DMS53 (cell line): ENCODE measurements at places on chromosomes 1 and 21.
A peak's percentile ranks its signal among the peaks of the same experiment; 100 is the strongest.

DNA sequence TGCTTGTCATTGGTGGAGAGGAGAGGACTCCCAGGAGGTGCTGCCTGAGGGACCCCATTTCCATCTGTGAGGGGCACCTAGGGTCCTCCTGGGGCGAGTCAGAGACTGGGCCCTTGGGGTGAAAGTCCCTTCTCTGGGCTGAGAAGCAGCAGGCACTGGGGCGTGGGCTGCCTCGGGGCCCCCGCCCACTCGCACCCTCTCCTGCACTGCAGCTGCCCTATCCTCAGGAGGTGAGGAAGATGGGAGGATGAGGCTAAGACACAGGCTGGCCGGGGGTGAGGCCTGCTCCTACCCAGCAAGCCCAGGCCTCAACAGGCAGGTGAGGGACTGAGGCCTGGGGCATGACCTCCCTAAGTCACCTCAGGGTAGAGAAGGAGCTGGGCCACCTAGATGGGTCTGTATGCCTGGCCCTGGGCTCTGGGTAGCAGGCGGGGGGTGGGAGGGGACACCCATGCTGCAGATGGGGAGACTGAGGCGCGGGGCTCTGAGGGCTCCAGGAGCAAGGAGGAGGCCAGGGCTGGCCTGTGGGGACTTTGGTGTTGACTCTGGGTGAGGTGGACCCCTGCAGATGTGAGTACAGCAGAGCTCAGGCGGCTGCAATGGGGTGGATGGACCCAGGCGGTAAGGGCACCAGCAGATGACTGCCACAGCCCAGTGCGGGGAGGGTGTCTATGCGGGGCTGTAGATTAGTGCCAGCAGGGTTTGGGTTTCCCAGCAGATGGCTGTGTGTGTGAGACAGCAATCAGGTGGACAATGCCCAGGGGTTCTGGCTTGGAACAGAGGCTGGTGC lies 10.4 kb upstream of the ZNF669 start:
- no peak for DNase-seq

- peak; percentile 95 for DNase-seq
These were observed 12.3 kb downstream of the IFI6 start for GRCh38 chr1:27659497-27660299.

- no peak for DNase-seq
These were observed 692 bp upstream of the RALGPS2 start for GRCh38 chr1:178724376-178724727.

- peak; percentile 65 for DNase-seq
These were observed 695 bp upstream of the ALG14 start for GRCh38 chr1:95073446-95073845.

- DNase-seq: no peak
These were observed 21.0 kb downstream of the C1orf87 start for GRCh38 chr1:60052601-60053000.

- DNase-seq: no peak
These were observed 420.6 kb downstream of the SIPA1L2 start for GRCh38 chr1:232209357-232209756.

DNA sequence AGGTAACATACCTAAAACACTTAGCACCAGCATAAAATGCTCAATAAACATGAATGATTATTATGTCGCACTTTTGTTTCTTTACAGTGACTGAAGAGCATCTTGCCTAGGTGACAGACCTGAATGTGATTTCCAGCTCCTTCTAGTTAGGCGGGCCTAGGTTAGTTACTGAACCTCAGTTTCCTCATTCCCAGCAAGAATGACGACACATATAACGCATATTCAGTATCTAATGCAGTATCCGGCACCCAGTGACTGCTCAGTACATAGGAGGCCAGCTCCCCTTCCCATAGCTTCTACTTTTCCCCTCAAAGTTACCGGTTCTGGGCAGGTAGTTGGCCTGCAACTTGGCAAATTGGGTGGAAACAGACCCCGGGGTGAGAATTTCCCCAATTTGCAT lies 763 bp downstream of the AUNIP start:
- DNase-seq: peak; percentile 70

- no peak for DNase-seq
These were observed 48.3 kb downstream of the CLIC4 start for GRCh38 chr1:24793447-24794129.

DNA sequence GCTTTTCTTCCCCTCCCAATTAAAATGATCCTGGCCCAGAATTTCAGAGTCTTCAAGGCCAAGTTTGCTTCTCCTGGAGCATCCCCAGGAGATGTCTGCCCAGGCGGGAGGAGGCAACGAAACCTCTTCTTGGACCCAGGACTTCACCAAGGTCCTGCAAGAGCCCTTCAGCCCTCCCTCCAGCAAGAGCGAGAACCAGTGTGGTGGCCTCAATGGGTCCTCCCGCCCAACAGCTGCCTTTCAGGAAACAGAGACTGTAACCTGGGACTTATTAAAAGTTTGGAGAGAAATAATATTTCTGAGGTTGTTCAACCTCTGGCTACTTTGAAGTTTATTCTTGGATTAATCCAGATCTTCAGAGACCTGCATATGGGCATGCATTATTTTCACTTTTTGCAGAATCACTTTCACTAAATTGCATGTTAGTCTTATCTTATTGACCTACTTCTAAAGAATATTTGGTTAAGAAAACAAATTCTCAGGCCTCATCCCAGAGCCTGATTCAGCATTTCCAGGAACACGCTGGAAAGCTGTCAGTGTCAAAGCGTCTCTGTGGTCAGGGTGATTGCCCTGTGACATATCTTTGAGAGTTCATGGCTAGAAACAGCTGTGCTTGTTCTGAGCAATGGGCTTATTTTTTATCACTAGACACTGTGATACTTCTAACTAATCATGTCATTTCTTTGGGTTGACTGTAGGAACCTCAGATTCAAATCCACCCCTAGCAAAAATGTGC lies 66.0 kb upstream of the CLDN14 start:
- no peak for DNase-seq

DNA sequence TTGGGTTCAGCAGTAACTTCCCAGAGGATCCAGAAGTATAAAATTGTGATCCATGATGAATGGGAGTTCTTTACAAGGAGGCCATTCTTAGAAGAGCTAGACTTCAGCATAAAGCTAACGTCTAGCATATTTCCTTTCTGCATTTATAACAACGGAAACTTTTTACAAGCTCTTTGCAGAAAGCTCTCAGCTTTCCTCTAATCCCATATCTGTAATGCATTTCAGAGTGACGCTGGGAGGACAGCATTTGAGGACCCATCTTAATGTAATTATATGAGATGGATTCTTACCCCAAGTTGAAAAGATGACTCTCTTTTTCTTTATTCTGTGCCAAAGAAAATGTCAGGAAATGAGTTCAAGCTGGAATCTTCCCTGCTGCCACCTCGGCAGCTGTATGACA lies 132.0 kb upstream of the CACHD1 start:
- no peak for DNase-seq

DNA sequence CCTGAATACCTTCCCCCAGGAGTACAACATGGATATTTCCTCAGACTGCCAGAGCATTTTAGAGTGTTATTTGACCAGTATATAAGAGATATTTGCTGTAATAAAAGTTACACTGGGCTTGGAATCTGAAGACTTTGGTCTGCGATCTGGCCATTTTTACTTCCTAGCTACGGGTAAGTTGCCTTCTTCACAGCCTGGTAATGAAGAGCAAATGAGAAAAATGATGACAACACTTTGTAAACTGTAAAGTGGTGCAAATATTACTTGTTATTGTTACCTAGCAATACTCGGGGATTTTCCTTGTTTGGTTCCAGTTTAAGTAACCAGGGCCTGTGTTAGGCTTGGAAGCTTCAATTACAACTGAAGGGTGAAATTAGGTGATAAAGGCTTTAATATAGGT lies 180.8 kb upstream of the LMO4 start:
- peak; percentile 27 for DNase-seq

DNA sequence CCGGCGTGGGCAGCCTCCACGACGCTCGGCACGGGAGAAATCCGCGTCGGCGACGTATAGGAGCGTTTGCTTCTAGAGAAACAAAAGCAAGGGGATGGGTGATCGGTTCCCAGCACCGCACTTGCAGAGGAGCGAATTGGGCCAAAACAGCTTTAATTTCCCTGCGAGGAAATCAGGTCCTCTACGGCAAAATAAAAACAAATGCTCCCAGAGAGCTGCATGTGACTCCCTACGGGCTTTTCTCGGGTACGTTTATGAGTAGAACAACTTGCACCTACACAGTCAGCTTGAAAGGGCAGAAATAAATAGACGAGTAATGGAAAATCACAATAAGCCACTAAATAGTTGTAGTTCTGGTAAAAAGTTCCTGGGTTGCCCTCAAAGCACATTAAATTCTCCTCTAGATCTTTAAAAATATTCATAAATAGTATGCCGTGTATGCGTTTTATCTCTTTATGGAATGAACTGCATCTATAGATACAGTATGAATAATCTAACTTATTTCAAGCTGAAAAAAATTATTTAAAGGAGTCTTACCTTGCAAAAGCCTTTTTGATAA lies 1.2 kb downstream of the NHLH2 start:
- no peak for DNase-seq

DNA sequence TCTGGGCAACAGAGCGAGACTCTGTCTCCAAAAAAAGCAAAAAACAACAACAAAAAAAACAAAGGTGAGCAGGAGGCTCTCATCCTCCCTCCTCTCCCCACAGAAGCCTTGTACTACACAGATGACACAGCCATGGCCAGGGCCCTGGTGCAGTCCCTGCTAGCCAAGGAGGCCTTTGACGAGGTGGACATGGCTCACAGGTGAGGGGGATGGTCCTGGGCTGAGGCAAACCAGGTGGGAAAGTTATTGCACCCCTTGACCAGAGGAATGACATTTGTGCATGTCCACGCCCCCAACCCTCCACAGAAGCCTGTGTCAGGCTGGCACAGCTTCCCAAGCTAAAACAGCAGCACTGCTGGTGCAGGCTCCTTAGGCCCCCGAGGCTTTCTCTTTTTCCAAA lies 2.4 kb downstream of the ADPRS start:
- no peak for DNase-seq

GRCh38 chr1:218299416-218299815 lies 14.3 kb downstream of the RRP15 start:
- peak; percentile 56 for DNase-seq

- DNase-seq: no peak
These were observed 498.2 kb upstream of the NR5A2 start for GRCh38 chr1:199529324-199529723.

DNA sequence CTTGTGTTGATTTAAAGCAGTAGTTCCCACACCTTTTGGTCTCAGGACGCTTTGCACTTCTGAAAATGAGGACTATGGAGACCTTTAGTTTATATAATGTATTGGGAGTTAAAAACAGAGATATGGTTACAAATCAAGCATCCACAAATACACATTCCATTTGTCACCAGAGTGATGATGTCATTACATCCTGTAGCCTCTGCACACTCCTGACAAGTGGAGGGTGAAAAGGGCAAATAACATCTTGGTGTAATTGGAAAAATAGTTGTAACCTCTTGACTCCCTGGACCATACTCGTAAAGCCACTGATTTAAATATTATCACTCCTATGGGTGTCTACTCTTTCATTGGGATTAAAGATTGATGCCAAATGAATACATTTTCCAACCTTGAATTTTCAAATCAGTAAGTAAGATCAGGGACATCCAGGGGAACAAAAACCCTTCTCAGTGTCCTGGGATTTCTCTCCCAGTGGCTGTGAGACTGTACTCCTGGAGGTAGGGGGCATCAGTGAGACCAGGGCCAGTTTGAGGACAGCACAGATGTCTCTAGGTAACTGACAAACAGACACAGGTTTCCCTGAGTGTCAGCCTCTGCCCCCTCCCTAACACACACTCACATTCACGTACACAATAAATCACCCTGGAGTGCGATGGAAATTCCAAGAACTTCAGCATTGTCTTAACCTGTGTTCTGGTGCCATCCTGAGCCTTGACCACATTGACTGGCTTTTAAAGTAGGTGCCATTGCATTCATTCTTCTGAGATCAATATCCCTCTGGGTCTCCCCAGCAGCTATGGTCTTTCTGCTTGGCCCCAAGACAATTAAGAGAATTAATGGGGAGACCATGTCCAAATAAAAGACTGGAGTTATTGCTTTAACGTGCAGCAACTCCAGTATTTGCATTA lies 63.0 kb downstream of the NR5A2 start:
- DNase-seq: peak; percentile 67

GRCh38 chr1:209513226-209513625 lies 70.3 kb upstream of the CAMK1G start:
- peak; percentile 86 for DNase-seq

DNA sequence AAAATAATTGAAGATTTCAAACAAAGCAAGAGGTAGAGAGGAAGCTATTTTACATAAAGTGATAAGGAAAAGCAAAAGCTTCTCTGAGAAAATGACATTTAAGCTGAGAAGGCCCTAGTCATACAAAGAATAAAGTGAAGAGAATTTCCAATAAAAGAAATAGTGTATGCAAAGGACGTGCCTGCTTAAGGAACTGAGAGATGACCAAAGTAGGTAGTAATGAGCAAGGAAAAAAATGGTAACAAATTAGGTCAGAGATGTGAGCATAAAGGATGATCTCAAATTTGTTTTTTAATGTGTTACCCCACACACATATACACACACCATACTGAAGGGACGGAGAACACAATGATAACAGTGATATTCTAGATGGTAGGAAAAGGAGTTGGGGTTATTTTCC lies 46.4 kb downstream of the NRIP1 start:
- DNase-seq: no peak

- peak; percentile 87 for DNase-seq
These were observed 32.2 kb upstream of the CYP4X1 start for GRCh38 chr1:46991083-46991923.

DNA sequence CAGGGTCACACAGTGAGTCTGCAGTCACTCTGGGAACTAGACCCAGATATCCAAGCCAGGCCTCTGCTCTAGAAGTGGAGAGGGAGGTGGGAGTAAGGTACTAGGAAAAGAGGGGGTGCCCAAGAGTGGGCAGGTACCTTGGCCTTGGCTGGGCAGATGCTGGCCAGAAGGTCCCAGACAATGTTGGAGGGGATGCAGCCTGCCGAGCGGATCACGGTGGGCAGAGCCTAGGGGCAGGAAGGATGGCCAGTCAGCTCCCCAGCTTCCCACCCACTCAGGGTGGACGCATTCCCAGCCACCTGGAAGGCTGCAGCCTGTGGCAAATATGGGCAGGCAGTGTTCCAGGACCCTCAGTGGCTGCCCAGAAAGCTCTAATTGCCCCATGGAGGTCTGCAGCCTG lies 23.3 kb downstream of the SPOCD1 start:
- DNase-seq: no peak

GRCh38 chr21:43203591-43203990 lies 34.8 kb downstream of the CRYAA start:
- no peak for DNase-seq

- no peak for DNase-seq
These were observed 5.6 kb downstream of the AMIGO1 start for GRCh38 chr1:109503935-109504334.

- peak; percentile 94 for DNase-seq
These were observed at the start of gene LAMC2 for GRCh38 chr1:183185941-183186490. TSS of gene LAMC2 (plus strand) at chr1:183186264. CDS start at chr1:183186353, 89 bp downstream.

- DNase-seq: no peak
These were observed 132.2 kb downstream of the GLUL start for GRCh38 chr1:182259229-182259872.

- DNase-seq: no peak
These were observed 132.4 kb downstream of the PROX1 start for GRCh38 chr1:214120191-214120590.
